ENCODE measurements at places on chromosomes 2 and 18. TPM values are rescaled to one million over a fixed set of nuclear protein-coding genes. Genes with fewer than 3 reads are reported as not detected.

RAB17 gene
- 17.8 TPM for total RNA-seq

STARD6 gene
- not detected for total RNA-seq

GPBAR1 gene
- 1.4 TPM for total RNA-seq

RETSAT gene
- 58.5 TPM for total RNA-seq

DNA sequence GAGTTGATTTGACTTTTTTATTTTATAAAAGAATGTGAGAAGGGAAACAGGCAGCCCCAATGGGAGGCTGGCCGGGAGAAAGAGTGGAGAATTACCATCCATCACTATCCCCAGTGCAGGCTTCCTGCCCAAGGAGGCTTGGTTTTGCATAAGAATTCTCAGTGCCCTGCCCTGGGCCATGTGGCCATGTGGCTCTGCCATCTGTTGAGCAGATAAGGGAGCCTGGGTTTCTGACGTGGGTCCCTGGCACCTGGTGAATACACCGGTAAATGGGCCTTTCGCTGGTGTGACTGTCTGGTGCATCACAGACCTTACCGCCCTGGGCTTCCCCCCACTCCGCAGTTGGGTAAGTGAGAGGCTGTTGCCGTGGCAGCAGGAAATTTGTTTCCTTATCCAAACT is 54.5 kb upstream of the TMEM163 start:
- DNase-seq = no peak

DNA sequence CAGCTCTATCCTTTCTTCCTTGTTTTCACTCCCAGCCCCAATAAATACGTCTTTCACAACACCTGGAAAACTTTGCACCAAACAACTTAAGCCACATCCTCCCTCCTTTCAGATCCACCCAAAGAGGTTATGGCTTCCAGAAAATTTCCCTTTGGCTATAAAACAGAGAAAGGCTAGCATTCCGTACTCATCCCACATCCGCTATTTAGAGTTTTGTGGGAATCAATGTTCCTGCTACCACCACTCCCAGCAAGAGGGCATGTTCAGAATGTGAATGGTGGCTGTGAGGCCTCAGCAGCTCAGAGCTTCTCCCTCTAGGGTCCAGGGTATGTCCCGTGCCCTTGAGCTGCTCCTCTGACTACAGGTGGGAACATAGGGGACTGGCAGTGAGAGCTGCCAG is 214.6 kb downstream of the NCK2 start:
- DNase-seq = no peak

DNA sequence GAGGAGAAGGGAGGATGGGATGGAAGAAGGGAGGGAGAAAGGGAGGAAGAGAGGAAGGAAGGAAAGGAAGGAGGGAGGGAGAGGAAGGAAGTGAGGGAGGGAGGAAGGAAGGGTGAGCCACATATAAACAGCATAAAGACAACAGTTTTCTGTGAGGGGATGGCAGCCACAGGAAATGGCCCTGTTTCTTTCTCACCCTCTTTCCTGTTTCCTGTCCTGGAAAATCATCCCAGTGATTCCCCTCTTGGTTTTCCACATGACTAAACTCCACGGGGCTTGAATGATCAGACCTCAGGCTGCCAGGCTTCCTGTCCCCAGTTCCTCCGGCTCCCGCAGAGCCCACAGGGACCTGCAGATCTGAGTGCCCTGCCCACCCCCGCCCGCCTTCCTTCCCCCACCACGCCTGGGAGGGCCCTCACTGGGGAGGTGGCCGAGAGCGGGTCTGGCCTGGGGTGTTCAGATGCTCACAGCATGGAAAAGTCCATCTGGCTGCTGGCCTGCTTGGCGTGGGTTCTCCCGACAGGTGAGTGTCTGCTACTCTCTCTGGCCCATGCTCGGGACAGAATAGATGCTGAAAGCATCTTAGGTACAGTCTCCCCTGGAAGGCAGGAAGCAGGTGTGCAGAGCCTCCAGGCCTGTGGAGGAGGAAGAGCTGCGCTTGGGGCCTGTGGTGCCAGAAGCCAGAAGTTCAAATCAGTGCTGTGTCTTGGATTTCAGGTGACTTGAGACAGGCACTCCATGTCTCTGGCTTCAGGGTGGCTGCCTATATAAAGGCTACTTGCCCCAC is at the start of gene SIGLEC15:
Gene SIGLEC15 (plus strand): TSS at position 418 of the 787 bp plus-strand sequence. CDS start 54 bp downstream, at position 472.
- DNase-seq = no peak

DNA sequence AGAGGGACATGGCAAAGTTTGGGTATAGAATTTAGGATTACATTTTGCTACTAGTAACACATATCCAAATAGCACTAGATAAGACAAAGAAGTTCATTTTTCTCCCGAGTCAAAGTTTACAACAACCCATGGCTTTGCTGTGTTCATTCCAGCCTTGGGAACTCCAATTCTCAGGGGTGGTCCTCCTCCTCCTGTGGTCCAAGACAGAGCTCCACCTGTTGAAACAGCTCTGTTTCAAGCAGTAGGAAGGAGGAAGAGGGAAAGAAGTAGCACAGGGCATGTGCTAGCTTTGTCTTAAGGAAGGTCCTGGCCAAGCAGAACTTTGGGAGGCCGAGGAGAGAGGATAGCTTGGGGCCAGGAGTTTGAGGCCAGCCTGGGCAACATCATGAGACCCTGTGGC is 113.8 kb upstream of the SIX2 start:
- DNase-seq = no peak

DNA sequence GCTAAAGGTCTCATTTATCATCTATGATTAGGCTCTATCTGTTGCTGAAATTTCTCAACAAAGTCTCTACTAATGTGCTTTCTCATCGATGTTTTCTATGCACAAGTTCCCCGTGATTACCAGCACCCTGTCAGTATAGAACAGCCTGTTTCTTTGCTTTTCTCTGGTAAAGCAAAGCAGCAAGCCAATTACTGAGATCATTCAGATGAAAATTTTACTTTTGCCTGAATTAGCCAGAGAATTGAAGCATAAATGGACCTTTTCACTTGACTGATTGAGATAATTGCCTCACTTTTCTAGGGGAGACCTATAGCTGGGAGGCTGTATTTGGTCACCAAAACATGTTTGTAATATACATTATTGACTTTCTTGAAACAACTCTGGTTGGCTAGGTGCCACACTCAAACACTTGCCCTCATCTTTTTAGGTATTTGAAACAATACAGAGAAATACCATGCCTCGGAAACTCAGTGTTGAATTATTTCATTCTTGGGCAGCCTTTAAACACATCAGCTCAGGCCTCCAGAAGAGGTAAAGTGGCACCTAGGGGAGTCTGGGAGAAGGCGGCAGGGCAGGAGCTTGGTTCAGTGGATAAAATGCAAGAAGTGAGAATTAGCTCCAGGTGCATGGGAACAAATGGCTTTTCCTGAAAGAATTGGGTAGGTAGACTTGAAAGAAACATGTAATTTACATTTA is 96.2 kb downstream of the GALNT3 start:
- no peak for DNase-seq

DNA sequence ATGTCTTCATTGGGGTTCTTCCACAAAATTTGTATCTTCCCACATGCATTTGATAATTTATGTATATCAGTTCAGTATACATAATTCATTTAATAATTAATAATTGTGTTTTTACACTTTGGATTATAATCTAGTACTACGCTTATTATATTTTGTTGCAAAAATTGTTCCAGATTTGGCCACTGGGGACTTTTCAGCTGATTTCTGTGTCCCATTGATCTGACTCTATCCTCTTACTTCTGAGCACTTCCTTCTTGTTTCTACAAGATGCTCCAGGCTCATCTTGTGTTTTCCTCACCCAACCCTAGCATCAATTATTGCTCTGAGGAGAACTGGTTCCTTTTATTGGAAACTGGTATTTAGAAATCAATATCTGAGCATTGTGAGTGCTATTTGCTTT is 215.3 kb upstream of the CDH19 start:
- DNase-seq = no peak

DNA sequence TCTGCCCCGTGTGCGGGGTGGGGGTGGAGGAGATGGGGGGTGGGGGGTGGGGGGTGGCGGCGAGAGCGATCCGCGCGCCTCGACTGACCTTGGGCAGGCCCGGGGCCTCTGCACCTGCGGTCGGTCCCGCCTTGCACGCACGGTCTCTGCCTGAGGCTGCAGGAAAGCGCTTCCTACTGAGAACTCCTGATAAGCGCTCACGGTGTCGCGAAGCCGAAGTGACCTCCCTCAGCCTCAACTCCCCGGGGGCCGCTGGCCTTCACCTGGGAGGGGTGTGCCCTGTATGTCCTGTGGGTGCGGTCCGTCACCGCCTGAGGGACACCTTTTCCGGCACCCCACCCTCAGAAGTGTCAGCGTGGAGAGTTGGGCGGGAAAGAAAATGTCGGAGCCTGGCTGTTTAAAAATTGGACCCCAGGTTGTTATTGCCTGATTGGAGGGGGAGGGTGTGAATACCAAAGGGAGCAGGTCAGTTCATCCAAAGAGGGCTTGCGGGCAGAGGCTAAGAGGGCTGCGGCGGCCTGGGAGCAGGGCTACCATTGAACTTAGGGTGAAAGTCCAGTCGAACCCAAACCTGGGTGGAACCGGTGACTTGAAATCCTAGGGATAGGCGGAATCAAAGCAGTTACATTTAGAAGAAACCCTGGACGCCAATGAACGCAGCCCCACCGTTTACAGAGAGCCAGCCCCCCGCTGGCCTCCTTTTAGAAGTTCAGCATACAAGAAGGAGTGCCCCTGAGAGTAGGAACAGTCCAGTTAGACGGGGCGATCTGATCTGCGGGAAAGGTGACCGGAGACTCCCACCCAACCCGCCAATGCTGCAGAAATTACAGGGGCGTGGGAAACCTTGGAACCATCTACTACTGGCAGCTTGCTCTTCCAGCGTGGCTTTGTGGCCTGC is 1.2 kb downstream of the MAL start:
- no peak for DNase-seq

DNA sequence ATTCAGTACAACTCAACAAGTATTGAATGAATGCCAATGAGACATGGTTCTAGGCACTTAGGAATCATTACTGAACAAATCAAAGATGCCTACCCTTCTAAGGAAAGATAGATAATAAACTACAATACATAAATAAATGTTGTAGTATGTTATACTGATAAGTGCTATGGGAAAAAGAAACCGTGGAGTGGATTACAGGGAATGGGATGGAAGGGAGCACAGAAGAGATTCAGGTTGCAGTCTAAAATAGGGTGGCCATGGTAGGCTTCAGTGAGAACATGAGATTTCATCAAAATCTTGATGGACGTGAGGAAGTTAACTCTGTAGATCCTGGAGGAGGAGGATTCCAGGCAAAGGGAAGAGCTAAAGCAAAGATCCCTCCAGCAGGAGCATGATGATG is 17.9 kb upstream of the CREB1 start:
- no peak for DNase-seq

DNA sequence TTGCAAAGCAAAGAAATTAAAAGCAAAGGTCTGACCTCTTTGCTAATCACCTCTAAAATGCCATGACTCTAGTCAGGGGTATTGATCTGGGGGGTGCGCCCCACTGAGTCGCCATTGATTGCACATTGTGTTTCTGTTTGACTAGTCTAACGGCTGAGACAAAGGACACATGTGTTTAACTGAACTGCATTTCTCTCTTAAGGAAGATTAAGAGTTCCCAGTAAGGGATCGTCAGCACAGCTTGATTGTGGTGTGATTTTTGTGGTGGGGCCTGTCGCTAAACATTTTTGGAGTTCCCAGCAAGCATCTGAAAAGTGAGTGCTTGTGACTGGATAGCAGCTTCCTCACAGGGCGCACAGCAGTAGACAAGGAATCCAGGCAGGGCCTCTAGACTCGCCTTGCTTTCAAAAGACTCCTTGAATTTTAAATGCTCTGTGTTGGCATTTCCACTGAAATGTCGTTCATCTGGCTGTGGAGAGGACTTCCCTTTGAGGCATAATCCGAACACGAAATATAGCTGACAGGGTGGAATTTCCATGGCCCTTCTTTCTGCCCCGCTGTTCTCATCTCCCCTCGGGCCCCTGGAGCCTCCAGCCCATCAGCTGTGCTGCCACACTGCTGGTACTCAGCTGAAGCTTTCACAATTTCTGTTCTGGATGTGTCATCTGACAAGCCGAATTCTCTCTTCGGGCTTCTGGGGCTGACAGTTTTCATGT is 126.3 kb downstream of the FAM168B start:
- no peak for DNase-seq

GRCh38 chr2:214987261-214987660 is 151.2 kb downstream of the ABCA12 start:
- no peak for DNase-seq

GRCh38 chr2:24919506-24920097 is 435 bp downstream of the ADCY3 start:
- no peak for DNase-seq

DNA sequence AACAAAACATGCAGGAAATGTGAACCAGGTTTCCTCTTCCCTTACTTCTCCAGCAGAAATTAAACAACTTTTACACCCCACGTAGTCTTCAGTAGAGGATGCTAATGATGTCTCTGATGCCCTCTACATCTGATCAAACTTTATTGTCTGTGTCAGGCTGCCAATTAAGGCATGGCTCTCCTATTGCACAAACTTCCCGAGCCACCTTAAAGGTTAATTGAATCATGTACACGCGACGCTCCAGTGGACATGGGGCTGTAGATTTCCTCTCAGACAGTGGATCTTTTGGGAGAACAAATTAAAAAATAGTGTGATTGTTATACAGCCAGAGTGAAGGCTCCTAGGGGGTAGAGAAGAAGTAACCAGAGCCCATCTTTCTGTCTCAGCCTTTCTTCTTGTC is 301.6 kb downstream of the SMAD2 start:
- DNase-seq = no peak

DNA sequence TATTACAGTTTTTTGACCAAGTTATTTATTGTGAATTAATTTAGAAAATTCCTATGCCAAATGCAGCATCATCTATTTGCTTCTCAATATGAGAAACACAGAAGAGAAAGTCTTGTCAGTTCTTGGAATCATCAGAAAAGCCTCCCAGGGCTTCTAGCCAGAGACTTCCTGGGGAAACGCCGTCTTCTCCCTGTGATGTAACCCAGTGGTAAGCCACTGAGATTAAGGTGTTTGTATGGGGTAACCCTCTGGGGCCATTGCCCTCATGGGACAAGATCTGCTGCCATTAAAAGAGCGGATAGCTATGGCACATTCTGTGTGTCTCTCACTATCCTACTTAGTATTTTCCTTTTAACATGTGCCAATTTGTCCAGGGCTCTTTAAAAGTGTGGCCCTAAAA is 28.0 kb downstream of the ANKRD29 start:
- no peak for DNase-seq

DNA sequence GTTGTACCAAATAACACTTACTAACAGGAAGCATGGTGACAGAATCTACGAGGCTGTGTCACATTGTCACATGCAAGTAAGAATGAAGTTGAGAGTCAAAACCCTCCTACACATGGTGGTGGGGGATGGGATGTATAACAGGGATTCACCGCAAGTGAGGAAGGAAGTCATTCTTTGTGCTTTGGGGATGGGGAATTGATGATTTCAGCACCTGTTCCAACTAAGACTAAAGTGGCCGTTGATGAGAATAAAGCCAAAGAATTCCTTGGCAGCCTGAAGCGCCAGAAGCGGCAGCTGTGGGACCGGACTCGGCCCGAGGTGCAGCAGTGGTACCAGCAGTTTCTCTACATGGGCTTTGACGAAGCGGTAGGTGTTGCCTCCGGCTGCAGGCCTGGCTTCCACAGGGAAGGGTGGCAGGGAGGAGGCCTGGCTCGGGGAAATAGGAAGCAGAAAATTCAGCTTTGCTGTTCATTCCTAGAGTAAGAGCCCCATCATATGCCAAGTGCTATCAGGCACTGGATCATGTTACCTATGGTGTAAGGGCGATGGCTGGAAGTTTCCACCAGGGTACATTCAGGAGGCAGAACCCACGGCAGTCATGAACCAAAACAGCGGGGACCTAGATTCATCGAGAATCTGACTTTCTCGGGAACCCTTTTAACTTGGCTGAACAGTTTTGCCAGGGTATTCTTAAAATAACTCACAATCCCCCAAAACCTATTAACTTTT is 120.3 kb downstream of the UXS1 start:
- DNase-seq = no peak

Measured in liver (tissue), 10 donors.